ENCODE measurements at places on chromosomes 16 and 17.

GRCh38 chr17:29133121-29133713, 47.0 kb downstream of the MYO18A start:
- DNase-seq: no peak

- DNase-seq: no peak
Measured at GRCh38 chr17:54937018-54937417, 31.4 kb downstream of the COX11 start.

DNA sequence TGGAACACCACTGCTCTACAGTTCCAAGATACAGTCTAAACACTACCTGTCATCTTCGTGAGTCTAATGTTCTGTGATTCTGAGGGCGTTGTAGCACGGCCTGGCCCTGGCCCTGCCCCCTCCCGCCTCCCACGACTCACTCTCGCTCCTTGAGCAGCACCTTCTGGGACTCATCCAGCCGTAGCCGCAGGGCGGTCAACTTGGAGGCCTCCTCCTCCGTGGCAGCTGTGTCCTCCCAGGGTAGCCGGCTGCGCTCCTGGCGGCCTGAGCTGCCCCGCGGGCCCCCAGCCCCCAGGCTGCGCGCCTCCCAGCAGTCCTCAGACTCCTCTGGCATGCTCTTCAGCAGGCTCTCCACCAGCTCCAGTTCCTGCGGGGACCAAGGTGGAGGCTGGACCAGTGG, 10.6 kb downstream of the CCDC102A start:
- no peak for DNase-seq

- DNase-seq: no peak
Measured at GRCh38 chr17:2852221-2852620, 56.0 kb downstream of the RAP1GAP2 start.

DNA sequence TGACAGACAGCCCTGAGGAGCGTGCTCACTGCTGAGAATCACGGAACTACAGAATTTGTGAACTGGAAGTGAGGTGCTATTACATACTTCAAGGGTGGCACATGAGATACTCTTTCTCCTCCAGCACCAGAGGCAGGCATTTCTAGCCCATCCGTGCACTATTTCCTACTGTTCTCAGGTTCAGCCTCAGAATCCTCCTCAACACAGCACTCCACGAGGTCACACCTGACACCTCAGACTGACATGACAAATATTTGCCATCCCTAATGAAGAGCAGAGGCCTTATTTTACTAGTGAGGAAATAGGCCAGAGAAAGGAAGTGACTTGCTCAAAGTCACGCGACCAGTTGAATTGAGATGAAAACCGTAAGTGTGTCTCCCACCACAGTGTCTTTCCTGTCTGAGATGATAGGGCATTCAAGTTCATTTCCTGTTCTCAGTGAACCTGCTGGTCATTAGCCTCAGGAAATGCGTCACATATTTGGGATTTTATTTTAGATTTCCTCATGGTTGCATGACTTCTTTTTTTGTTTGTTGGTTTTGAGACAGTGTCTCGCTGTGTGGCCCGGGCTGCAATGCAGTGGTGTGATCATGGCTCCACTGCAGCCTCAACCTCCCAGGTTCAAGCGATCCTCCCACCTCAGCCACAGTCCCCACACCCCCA, 23.6 kb downstream of the SEZ6 start:
- DNase-seq: peak; percentile 60

GRCh38 chr17:4693416-4693815, 10.5 kb downstream of the PELP1 start:
- DNase-seq: no peak

GRCh38 chr17:77543801-77544200, 403.0 kb downstream of the SEC14L1 start:
- DNase-seq: no peak

- no peak for DNase-seq
Measured at GRCh38 chr17:67203818-67204217, 41.2 kb downstream of the HELZ start.
